ENCODE measurements at places on chromosomes 12 and 14.

GRCh38 chr12:121009741-121010140 lies 6.5 kb downstream of the C12orf43 start:
- no peak for DNase-seq

GRCh38 chr12:77548797-77549196 lies 281.9 kb upstream of the NAV3 start:
- DNase-seq: no peak

GRCh38 chr12:113889076-113889475 lies 77.0 kb downstream of the RBM19 start:
- DNase-seq: no peak

DNA sequence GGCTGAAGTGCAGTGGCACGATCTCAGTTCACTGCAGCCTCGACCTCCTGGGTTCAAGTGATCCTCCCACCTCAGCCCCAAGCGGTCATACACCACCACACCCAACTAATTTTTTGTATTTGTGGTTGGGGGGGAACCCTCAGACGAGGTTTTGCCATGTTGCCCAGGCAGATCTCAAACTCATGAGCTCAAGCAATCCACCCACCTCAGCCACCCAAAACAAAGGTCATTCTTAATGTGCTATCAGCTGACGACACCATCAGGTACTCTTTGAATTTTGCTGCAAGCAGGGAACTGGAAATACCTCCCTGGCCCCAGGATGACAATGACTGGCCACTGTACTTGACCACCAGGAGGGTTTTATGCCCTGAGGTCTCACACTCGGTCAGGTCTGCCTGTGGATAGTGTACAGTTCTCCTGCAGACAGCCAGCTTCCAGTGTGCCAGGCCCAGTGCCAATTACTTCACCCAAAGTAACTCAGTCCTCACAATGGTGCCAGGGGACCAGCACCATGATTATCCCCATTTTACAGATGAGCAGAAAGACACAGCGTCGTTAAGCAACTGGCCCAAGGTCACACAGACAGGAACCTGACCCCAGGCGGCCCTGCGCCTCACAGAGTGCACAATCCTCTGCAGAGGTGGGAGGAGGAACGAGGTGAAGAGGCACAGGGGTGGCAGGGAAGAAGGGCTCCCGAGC lies 42.9 kb downstream of the ITPK1 start:
- no peak for DNase-seq

DNA sequence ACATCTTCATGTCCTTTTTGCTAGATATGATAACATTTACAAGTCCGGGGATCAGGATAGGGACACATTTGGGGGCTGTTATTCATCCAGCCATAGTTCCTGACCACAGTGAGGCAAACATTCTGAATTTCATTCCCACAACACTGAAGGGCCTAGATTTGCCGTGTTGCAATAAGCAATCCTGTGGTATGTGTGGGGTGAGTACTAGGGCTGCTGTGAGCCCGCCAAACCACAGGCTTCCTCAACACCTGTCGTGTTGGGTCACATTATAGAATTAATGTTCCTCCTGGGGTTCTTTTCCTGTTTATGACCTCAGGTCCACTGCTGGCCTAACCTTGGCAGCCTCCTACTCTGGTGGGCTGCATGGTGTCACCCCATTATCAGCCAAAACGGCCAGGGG lies 119.2 kb downstream of the TBC1D30 start:
- no peak for DNase-seq
